Activated CD4-positive, CD25-positive, alpha-beta regulatory T cell treated with anti-CD3 and anti-CD28 coated beads, Interleukin-2, amount 50 U/mL, for 72 hours (primary cell): ENCODE measurements at places on chromosomes 3 and 15.

DNA sequence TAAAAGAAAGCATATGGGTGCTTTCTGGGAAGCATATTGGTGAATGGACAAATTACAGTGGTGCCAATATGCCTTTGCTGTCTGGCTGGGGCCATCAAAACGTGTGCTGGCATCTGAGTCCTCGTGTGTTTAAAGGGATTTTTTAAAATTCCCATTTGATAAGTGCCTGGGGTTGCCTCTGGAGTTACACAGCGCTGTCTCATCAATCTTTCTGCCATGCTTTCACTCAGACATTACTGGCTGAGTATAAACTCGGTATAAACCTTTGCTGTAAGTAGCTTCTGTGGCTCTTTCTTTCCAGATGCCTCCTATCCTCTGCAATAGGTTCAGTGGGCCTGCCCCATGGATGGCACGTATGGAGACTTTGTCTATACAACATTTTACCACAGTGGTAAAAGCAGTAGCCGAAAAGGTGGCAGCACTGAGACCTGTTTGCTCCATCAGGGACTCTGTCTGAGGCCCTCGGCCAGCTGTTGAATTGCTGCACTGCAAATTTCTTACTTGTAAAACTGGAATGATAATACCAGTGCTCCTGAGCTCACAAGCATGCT, 195.5 kb downstream of the LPP start:
- no peak for DNase-seq

DNA sequence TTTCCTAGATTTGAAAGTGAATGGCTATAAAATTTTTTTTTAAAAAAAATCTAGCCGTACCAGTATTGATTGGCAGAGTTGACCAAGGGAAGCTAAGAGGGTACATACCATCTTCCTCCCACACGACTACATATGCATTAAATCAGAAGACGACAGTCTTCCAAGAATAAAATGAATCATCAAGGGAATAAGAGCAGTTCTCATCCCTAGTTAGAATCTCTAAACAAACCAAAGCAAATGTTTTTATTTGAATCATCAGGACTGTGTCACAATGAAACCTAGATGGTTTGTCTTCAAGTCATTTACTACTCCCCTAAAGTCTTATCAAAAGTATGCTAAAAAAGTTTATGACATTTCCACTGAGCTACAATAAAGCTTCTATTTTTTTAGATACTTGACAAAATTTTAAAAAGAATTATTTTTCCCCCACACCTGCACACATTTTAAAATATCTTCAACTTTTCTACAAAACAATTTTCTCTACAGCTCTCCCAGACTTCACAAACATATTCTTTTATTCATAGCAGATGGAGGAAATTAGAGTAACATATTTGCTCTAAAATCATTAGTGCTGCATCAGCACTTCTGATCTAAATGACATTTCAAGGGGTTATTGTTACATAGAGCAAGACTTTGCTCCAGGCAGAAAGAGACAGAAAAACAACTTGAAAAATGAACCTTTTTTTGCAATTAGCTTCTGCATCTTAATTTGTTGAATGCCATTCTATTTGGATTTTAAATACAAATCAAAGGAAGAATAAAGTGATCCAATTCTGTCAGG, 547.1 kb downstream of the FHIT start:
- DNase-seq: no peak

DNA sequence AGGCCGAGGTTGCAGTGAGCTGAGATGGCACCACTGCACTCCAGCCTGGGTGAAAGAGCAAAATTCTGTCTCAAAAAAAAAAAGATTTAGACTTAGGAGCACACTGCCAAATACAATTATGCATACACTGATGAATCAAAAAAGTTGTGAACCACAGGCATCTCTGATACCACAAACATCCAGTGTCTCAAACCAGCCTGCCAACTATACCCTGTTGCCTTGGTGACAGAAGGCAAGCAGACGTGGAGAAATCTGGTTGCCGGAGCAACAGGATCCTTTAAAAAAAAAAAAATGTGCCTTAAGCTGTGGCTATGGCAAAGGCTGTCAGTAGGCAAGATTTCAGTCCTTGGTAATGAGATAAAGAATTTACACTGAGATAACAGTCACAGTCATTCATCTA, 202.3 kb downstream of the NEK10 start:
- DNase-seq: no peak

DNA sequence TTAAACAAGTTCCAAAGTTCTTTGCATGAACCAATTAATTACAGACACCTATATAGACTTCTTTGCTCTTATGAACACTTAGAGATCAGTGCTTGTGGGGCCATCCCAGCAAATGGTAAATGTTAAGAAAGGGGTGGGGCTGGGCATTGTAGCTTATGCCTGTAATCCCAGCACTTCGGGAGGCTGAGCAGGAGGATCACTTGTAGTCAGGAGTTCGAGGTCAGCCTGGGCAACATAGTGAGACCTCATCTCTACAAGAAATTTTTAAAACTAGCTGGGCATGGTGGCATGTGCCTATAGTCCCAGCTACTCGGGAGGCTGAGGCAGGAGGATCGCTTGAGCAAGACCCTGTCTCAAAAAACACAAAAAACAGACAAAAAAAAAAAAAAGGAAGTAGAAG, 19.4 kb upstream of the STARD5 start:
- DNase-seq: no peak

DNA sequence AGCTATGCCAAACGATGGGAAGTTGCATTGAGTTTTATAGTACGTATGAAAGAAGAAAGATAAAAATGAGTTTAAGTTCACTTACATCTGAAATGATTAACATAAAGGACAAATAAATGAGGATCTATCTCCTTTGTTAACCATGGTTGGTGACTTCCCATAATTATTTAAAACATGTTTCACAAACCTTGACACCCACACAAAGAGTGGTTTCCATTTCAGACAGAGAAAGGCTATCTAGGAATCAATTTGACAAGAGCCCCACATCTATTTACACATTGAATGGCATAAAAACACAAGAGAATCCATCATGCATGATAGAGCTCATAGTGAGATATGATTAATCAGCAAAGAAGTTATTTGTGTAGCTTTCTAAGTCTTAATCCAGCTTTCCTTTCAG, 14.2 kb upstream of the MTMR10 start:
- no peak for DNase-seq

DNA sequence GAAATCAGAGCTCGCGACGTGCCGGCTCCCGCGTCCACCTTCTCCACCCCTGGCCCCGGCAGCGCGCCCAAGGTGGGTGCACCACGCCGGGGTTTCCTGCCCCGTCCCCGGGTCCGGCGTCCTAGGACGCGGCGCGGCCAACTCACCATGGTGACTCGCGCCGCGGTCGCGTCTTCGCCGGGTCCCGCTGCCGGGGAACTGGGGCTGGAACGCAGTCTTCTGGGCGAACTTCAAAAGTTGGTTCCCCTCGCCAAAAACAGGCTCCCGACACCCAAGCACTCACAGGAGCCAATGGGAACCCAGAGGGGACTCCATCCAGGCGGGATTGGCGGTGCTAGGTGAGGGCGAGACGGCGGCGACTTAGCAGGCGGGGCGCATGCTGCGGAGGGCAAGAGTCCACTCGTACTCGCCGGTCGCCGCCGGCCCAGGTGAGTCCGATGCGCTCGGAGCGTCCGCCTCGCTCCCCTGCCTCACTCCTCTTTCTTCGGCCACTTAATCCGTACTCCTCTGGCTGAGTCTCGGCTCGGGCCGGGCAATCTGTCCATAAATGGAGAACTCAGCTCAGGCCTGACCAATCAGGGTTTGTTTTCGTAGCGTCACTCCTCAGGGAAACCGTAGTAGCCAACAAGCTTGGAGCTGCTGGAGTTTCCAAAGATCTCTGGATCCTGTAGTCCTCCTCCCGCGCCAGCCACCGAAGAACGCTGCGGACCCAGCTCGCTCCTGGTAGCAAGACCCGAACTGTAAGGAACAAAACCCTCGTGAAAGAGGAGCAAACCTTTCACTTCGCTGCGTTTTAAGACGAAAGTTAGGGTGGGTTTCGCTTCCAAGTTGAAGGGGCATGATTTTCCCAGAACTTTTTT, at the start of gene MYO1E:
Gene MYO1E (minus strand): TSS at position 520 of the 860 bp plus-strand sequence. CDS start 371 bp downstream, at position 149.
- peak; percentile 37 for DNase-seq

DNA sequence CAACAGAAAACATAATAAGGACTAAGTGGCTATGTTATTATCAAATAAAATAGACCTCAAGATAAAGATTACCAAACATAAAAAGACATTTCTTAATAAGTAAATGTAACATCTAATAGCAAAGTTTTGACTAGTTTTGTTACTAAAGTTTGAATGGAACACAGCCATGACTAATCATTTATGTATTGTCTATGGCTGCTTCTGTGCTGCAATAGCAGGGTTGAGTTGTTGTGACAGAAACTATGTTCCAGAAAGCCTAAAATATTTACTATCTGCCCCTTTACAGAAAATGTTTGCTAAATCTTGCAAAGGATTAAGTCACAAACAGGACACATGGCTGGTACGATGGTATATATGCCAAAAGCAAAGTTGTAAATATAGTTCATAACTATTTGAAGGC, 37.9 kb upstream of the MYH15 start:
- no peak for DNase-seq

DNA sequence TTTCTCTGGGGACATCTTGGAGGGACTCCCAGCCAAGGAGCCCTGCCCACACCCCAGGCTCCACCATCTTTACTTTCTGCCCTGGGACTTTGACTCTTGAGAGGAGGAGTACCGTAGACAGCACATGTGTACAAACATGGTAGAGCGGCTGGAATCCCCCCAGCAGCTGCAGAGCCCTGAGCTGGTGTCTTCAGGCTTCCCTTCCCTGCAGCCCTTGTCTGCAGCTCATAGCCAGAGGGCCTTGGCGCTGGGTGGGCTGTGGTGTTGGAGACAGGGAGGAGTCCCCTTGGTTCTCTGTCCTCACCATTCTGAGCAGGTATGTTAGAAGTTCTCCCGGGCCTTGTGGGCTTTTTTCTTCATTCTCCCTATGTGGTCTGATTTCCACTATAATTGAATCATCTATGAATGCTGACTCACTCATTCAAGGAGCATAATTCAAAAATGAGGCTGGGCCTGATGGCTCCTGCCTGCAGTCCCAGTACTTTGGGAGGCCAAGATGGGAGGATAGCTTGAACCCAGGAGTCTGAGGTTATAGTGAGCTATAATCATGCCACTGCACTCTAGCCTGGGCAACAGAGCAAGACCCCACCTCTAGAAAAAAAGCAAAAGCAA, 97.8 kb upstream of the MEF2A start:
- DNase-seq: no peak

- DNase-seq: no peak
These were observed 8.9 kb downstream of the HGD start for GRCh38 chr3:120673116-120673515.

DNA sequence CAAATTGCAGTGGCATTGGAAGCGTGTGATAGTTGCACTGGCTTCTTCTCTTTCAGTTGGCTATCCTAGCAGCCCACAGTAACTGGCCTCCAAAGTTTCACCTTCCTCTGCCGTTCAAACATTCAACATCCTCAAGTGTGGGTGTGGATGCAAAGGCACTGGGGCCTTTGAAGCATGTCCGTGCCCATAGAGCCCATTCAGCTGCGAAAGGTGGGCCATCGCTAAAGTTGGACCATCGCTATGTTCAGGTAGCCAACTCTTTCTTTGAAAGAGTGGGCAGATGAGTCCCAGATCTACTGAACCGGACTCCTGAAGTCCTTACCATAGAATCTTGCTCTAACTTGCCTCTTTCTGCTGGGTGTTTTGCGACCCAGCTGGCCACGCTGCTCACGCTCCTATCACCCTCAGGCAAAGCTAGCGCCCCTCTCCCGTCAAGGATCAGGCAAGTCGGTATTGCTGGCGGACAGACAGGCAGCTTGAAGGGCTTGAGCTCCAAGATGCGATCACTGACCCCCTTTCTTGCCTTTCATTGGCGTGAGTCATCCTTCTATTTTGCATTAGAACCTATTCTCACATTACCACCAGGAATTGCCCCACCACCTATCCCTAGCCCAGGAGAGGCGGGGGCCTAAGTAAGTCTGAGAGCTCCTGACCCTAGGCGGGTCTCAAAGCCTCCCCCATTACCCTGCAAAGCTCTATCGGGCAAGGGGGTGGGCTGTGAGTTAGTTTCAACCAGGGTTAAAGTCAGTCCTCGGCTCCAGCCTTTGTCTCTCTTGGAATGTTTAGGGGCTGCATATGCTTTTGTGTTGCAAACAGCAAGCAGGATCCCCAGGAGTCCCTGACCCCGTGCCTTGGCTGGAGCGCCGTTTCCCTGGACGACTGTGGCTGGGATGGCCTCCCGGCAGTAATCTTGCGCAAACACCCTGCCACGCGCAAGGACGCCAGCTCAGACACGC, 28.7 kb downstream of the ZIC4 start:
- DNase-seq: no peak

- DNase-seq: no peak
These were observed 325.5 kb downstream of the CHST2 start for GRCh38 chr3:143445118-143445517.

- no peak for DNase-seq
These were observed 27.0 kb downstream of the NDUFB4 start for GRCh38 chr3:120622870-120623726.

DNA sequence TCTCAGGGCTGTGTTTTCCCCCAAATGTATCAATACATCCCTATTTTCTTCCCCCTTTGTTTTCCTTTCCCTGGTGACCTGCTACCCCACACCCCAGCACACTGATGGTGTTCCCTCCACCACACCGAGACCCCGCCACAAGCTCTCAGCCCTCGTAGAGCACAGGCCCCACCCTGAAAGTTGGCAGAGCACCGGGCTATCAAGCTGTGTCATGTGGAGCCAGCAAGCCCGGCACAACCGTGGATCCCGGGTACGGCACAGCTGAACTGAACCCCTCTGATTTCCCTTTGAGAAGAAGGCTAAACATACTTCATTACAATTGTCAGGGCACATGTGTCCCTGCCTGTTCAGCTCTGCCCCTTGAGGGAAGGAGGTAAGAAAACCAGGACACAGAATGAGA, 69.9 kb downstream of the LRIG1 start:
- no peak for DNase-seq

DNA sequence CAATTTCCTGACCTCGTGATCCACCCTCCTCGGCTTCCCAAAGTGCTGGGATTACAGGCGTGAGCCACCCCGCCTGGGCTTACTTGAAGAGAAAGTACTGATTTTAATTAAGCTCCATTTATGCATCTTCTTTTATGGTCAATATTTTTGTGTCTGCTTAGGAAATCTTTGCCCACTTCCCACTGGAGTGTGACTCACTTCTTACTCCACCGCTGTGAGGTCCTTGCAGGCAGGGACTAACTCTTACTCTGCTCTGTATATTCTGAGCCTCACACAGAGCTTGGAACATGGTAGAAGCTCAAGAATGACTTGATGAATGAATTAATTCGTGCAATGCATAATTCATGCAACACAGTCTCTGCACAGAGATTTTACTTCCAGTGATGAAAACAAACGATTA, 2.9 kb upstream of the TM4SF19 start:
- DNase-seq: no peak

- DNase-seq: no peak
These were observed 4.2 kb upstream of the CHL1 start for GRCh38 chr3:192215-192929.
